ENCODE measurements at places on chromosomes 6 and 20.
A peak's percentile ranks its signal among the peaks of the same experiment; 100 is the strongest.

DNA sequence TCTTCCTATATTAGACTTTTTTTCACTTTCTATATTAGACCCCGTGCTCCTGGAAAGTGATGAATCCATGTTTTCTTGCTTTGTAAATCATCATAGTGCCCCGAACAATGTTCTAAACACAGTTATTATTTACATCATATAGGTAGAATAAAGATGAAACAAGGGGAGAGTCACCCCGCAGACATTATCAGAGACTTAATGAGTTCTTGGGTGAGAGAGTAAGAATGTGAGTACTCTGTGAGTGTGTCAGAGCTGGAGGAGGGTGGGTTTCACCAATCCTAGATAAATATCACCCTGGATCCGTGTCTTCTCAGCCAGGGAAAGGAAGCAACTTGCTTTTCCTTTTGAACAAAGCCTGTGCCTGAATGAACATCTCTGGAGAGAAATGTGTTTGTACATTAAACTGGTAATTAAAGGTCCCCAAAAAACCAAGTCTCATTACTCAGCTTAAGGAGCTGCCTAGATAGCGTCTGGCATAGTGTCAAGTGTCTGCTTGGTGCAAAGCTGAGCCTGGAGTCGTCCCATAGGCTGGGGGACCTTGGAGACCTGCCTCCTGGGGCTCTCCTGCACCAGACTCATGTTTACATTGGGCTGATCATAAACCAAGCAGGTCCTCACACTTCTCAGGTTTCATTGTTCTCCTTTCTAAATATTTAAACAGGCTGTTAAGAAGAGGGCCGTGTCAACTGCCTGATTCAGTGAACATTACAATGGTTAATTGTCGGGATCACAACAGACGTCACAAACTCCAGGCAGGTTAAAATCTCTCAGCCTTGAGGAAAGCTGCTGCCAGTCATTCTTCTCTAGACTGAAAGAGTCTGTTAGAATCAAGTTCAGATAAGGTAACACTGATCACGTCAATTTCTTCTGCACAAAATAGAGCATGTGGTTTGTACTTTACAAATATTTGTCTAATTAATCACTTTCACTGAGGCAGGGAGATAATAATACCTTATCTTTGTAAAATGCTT lies 179.7 kb upstream of the MYLIP start:
- peak; percentile 46 for DNase-seq

GRCh38 chr6:104522533-104522932 lies 337.2 kb downstream of the HACE1 start:
- DNase-seq = no peak

- no peak for DNase-seq
These were observed 14.1 kb upstream of the SIRPB2 start for GRCh38 chr20:1505361-1505760.

DNA sequence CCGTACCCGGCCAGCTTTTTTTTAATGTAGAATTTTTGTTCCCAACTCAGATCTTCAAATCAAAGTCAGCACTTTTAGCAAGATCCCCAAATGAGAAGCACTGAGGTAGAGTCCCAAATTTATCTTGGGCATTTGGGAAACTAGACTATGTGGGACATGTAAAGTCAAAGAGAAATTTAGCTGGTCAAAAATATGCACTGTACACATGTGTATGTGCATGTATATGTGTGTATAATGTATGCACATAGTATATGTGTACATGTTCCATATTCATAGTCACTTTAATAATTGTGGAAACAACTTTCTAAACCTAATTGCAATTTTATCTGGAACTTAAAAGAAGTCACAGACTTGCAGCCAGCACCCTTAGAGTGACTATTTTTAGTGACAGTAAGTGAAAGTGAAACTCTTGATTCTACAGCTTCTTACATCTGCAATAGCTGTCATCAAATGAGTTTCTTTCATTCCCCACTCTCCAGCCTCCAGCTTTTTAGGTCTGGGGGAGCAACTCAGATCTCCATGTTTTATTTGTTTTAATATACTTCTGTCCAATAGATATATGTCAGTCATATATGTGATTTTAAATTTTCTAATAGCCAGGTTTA lies 53.6 kb downstream of the CDC40 start:
- no peak for DNase-seq

DNA sequence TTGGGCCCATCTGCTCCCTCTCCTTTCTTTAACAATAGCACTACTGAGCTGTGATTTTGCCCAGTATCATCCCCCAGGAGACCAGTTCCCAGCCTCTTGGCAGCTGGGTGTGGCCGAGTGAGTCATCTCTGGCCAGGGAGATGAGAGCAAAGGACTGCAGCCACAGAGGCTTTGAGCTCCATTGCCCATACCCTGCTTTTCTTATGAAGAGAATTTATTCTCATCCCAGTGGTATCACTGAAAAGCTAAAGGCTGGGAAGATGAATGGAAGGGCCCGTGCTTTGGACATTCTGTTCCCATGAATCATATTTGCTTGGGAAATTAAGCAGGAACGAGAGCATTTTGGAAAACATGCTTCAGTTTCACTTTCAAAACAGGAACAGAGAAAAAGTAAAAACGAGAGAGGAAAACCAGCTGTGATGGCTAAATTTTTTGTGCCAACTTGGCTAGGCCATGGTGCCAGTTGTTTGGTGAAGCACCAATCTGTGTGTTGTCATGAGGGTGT lies 14.9 kb downstream of the CST3 start:
- DNase-seq = no peak

DNA sequence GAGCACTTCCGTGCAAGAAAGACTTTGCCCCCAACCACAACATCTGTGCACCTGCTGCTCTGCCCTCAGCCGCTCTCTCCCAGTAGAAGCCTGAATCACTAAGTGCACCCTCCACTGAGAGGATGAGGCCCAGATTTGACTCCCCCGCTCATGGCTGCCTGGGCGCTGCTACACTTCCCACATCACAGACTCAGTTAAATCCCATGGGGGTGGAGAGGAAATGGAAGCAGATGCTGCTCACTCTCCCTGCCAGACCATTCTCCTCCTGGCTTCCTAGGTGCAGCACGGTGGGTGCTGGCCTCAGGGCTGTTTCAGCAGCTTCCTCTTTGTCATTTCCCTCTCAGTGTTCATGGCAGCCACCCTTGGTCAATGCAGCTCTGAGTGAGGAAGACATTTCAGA lies 4.8 kb downstream of the CST5 start:
- DNase-seq = no peak

DNA sequence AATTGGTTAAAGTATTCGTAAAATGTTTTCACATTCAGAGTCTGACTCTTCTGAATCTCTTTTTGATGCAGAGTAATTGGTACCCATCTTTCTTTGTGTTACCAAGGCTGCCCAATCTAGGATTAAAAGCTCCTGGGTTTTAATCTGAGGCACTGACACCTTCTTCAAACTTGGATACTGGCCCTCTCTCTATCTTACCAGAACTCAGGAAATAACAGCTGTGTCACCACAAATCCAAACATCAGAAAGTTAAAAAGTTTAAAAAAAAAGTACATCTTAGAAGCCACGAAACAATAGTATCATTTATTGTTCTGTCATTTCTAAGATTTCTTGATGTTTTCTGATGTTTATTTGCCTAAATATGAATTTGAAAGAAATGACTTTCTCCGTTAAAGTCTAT lies 255.5 kb upstream of the RUNX2 start:
- DNase-seq = no peak

DNA sequence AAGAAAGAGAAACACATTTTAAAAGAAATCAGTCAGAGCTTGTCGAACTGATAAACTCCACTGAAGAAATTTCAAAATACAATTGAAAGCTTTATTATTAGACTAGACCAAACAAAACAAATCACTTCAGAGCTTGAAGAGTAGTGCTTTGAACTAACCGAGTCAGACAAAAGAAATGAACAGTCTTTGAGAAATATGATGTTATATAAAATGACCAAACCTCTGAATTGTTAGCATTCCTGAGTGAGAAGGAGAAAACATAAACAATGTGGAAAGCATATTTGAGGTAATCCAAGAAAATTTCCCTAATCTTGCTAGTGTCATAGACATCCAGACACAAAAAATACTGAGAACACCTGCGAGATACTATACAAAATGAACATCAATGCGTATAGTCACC lies 13.2 kb upstream of the CST4 start:
- DNase-seq = no peak

DNA sequence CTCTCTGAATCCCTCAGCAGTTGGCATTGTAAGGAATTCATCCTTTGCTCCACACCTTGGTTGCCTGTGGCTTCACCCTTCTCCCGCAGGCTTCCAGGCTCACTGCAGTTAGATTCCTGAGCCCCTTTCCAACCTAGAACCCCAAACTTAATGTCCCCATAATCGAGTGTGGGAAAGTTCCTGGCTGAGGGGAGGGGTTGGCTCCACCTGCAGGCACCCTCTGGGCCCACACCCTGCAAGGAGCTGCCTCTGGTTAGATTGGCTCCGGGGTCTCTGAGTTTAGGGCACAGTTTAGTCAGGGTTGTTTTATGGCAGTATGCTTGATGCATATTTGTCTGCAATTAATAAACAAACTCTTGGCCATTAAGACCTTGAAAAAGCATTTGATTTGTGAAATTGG lies 63.4 kb downstream of the MTHFD1L start:
- DNase-seq = no peak

DNA sequence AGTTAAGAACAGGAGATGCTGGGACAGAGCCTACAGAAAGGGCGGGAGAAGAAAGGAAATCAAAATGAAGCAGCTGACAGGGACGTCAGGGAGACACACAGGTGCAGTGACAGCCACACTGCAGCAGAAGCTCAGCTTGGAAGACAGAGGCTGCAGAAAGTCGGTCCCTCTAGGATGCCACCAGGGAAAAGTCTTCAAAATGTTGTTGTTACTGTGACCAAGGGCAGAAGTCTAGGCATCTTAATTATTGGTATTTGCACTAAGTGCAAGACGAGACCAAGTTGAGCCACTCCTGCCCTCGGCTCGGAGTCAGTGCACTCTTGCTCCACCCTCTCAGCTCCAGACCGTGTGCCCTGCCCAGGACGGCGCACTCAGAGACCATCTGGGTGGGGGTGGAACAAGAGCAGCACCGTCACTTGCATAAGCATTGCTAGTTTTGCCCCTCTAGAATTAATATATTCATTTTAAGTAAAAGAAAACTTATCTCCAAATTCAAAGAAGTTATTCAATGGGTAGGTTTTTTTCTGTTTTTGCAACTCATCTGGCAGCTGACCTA lies 2.6 kb downstream of the PRR18 start:
- no peak for DNase-seq

- no peak for DNase-seq
These were observed 10.6 kb upstream of the TUBB2B start for GRCh38 chr6:3237761-3238662.

DNA sequence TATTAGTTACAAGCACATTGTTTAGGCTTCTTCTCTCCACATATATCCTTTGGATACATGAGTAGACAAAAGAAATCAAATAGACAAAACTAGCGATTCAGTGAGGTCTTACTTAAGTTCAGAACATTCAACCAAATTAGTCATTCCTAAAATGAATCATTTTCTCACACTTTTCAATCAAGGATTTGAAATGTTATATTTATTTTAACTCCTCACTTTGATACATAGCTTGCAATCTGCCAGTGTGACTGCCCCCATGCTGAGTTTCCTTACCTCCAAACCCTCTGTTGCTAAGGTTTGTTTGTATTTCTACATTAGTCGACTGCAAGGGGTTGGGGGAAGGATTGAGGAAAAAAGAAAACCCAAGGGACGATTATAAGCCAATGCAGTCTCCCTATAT lies 3.5 kb upstream of the MOXD1 start:
- no peak for DNase-seq

- DNase-seq = no peak
These were observed 38.3 kb downstream of the PSMG4 start for GRCh38 chr6:3297006-3297405.

GRCh38 chr20:19129306-19129705 lies 83.1 kb upstream of the SLC24A3 start:
- DNase-seq = no peak

- DNase-seq = no peak
These were observed 29.7 kb upstream of the TBXT start for GRCh38 chr6:166197361-166197760.

DNA sequence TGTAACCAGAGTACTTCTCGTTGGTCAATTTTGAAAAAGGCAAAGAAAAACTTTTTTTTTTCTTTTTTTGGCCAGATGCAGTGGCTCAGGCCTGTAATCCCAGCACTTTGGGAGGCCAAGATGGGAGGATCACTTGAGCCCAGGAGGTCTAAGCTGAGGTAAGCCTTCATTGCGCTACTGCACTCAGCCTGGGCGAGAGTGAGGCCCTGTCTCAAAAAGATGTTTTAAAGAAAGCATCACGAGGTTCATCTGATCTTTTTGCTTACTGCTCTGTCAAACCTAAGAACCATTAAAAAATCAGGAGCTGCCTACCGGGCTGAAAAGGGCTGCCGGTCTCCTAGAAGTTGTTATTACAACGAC lies 607 bp downstream of the LYRM2 start:
- DNase-seq = no peak

DNA sequence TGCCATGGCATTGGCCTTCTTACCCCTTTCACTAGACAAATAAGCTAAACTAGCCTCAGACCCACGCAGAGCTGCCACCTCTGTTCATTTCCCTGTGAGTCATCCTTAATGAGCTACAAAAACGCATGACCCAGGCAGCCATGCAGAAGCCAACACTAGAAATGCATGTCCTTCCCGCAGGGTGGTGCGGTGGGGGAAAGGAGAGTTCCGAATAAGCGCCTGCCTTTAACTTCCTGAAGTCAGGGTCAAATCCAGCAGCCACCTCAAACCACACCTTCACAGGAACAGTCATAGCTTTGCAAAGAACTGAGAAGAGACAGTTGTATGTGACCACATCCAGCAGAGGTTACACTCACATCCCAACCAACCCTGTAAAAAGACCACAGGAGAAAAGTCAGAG lies 40.4 kb downstream of the IRF4 start:
- DNase-seq = no peak

- DNase-seq = no peak
These were observed 1.2 kb downstream of the KAT14 start for GRCh38 chr20:18138639-18139583.

- DNase-seq = no peak
These were observed 116.6 kb downstream of the FOXC1 start for GRCh38 chr6:1726341-1726768.

GRCh38 chr6:166307082-166308032 lies 835 bp downstream of the PRR18 start:
- DNase-seq = no peak

DNA sequence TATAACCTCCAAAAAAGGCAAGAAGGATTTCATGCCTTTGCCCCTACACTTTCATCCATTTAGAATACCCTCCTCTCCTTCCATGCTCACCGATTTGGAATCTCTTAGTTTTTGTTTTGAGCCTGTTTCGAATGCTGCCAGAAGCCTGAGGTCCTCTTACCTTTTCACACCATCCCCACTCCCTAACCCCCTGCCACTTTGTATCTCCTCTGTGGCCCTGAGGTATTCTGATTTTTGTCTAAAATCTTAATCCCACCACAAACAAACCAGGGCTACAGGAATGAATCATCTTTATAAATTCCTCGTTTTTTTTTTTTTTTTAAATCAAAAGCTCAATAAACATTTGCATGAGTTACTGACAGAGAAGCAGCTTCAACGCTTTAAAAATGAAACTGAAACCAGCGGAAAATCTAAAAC lies 1.6 kb upstream of the RPS12 start:
- no peak for DNase-seq

DNA sequence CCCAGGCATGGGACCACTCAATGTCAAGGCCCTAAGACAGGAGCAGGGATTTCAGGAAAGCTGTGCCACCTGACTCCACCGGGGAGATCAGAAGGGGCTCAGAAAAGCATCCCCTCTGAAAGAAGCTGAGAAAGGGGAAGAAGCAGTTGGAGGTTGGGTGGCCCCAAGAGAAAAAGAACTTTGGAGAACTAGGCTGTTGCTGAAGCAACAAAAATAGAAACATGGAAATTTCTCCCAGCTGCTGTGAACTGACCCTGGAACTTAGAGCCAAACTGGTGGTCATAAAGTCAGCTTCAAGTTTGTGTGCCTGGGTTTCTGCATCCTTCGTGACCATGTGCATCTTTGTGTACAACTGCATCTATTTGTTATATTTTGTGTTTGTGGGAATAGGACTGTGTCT lies 534.5 kb downstream of the MAFB start:
- no peak for DNase-seq
